Frontal cortex (tissue), 4 donors: ENCODE measurements at places on chromosomes 16 and 17. TPM values are rescaled to one million over a fixed set of nuclear protein-coding genes. Genes with fewer than 3 reads are reported as not detected.

DNA sequence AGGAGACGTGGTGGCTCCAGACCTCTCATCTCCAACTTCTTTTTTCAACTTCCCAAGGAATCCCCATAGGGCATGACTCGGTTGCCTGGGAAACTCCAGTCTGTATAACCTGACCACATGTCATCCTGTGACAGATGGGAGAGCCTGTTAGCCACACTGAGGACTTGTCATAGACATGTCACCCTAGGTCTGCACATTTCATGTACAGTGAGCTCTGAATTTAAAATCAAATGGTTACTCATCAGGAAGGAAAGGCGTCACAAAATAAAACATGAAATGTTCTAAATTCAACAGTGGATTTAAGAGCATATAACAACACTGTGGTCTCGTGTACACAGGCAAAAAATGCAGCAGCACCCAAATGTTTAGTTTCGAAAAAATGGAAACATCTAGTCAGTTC lies 22.2 kb upstream of the ADAMTS18 start:
- DNase-seq: no peak

DNA sequence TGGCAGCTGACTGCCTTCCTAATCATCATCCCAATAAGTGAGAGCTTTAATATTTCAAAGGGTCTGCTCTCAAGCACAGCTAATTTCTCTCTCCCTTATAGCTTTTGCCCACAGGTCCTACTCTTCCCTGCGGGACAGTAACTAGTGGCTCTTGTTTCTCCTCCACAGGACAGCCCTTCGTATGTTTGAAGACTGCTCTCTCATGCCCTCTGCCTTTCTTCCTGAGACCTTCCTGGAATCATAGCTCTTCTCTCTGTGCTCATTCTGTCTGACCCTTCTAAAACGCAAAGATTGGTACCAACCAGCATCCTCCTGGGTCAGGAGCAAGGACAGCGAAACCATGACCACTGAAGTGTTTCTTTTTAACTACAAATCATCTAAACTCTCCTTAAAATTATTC lies 168.9 kb downstream of the GRIN2A start:
- DNase-seq: no peak

GRCh38 chr17:79936641-79937381 lies 97.6 kb upstream of the CBX4 start:
- DNase-seq: no peak

DNA sequence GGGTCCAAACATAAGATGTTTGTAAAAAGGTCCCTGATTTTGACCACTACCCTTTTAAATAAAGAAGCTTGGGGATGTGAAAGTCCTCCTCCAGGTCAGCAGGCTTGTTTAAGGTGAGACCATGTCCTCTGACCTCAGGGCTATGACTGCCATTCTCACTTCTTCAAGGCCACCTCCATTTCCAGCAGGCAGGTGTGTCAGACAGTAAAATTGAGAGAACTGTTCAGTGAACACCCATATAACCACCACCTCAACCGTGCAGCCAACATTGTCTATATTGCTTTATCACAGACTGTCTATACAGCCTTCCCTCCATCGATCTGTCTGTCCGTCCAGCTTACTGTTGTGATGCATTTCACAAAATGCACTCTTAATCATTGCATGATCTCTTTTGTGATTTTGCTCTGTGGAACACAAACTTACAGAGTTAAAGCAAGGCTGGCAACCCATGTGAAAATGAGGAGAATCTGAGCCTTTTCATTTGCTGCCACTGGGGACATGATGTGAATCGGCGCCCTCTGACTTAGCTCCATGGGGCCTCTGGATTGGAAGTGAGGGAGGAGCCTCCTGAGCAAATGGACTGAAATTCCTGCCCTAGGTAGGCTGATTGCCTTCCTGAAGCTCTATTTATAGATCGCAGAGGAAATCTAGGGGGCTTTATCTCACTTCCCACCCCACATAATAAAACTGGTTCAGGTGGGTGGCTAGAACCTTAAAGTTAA lies 53.8 kb downstream of the ZNRF1 start:
- no peak for DNase-seq

DNA sequence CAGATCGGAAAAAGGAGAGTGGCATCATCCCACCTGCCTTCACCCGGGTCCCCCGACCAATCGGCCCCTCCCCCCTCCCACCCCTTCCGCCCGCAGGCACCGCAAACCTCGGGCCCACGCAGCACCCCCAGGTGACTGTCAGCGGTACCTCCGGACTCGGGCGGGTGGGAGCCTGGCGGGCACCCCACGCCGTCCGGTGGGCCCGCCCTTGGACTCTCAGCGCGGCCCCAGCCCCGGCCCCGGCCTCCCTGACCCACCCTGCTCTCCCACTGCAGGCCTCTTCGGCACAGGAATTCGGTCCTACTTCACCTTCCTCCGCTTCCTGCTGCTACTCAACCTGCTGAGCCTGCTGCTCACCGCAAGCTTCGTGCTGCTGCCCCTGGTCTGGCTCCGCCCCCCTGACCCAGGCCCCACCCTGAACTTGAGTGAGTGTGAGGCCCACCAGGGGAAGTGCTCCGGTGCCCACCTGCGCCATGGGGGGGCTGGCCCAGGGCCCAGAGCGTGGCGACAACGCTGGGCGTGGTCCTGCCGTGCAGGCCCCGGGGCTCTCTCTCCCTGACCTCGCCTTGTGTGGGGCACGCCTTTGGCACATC lies 1.6 kb downstream of the TMC8 start:
- DNase-seq: peak; percentile 22

Gene PIRT
- under 0.01 TPM for total RNA-seq

DNA sequence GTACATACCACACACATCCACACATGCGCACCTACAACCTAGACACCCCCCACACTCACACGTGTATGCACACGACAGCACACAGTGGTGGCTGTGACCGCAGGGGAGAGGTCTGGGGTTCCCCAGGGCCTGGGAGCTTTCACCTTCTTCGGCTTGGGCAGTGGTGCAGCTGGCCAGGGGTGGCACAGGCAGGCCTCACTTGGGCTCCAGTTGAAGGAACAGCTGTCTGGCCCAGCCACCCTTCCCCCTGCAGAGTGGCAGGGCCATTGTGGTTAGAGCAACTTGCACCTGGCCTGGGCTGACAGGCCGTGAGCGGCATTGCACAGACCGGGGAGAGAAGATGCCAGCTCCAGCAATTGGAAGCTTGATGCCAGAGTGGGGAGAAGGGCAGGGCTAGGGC lies 114.5 kb upstream of the GSE1 start:
- DNase-seq: no peak

DNA sequence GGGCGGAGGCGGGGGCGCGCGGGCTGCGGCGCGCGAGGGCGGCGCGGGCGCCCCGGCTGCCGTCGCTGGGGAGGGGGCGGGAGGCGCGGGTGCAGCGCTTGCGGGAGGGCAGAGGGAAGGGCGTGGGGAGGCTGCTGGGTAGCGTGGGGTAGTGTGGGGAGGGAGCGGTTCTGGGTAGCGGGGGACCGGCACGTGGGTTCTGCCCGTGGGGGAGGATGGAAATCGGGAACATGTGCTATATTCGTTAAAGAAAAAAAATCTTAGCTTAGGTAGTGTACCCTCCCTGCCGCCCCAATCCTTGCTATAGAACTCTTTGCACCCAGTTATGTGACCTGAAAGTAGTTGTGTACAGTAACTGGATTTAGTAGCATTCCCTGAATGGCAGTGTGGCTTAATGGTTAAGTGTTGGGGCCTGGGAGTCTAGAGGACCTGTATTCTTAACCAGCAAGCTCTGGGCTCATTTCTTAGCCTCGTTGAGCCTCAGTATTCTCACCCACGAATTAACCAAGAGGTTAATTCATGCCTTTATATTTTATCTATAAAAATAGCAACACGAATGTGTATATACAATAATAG lies 646 bp downstream of the RABEP1 start:
- no peak for DNase-seq

- DNase-seq: no peak
Measured at GRCh38 chr16:12435730-12436129, 368.0 kb downstream of the CPPED1 start.

- DNase-seq: peak; percentile 47
Measured at GRCh38 chr16:66344533-66345145, 21.9 kb upstream of the CDH5 start.

DNA sequence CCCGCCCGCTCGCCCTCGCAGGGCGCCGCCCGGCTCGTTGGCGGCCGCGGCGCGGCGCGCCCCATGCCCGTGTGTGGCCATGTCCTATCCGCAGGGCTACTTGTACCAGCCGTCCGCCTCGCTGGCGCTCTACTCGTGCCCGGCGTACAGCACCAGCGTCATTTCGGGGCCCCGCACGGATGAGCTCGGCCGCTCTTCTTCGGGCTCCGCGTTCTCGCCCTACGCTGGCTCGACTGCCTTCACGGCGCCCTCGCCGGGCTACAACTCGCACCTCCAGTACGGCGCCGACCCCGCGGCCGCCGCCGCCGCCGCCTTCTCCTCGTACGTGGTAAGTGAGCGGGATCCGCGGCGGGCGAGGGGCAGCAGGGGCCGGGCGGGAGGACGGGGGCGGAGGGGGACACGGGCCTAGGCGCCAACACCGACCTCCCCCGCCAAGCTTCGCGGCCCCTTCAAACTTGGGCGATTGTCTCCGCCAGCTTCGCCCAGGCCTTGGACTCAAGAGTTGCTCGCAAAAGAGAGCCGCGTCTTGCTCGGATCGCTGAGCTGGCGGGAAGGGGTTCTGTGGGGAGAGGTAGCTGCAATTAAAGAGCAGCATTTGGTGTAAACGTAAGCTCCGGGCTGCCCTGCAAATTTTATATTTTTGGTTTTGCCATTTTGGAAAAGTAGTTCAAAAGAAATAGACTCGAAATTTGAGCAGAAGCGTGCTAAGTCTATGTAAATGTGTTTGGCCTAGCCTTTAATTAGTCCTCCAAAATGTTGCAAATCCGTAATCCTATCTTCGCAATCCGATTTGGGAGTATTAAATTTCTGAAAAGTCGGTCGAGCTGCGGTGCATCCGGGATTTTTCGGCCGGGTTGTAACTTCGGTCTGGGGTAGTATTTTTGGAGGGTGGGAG lies 702 bp downstream of the IRX5 start:
- DNase-seq: peak; percentile 16

DNA sequence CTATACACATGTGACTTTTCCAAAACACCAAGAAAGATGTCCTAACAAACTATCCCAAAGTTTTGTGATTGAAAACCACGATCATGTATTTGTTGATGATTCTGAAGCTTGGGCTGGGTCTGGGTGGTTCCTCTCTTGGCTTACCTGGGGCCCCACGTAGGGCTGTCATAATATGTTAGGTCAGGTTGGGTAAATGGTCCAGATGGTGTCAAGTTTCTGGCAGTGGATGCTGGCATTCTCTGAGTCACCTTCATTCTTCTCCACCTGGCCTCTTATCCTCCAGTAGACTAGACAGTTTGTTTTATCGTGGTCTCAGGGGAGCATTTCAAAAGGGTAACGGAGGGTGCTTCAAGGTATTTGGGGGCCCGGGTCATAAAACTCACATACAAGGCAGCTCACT lies 39.4 kb downstream of the SYCE1L start:
- no peak for DNase-seq
